ENCODE measurements at places on chromosomes 4 and X.
A peak's percentile ranks its signal among the peaks of the same experiment; 100 is the strongest.

DNA sequence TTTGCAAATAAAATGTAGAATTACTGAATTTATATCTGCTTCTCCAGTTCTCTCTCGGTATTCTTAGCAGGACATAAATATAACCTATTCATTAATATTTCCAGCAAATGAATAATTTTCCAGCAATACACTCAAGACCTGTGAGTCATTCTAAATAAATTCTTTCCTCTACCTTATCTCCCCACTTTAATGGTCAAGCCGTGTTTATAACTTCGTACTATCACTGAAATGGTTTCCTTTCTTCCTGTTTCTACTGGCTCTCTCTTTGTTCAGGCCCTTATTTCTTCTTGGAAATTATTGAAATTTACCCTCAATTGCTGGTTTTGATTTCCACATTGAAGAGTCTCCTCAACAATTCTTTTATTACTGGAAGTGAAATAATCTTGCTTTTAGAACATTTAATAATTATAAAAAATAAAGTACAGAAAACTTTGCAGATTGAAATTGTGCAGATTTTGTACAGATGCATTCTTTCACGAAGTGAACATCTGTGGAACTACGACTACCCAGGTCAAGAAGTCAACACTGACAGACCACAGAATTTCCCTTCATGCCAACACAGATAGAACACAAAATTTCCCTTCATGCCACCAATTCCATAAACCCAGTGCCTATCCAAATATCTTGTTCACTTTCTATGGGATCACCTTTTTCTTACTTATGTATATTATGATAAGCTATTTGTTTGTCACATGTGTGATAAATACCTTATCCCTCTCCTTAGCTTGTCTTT lies 205.7 kb downstream of the FAT4 start:
- no peak for DNase-seq

- no peak for DNase-seq
Measured at GRCh38 chr4:44161756-44162155, 286.9 kb downstream of the KCTD8 start.

DNA sequence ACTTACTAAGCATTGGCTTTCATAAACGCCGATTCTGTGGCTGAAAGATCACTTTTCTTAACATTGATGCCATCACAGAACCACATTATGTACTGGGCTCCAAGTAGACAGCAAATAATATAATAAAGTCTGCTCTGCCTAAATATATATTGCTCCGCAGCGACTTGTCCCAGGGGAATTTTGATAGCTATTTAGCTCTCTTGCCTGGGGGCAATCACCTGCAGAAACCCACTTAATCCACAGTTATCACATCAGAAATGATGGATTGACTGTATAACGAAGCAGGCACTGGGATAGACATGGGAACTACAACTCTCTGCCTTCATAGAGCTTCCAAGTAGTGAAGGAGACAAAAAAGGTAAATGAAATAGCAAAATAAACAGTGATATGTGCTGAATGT lies 48.0 kb upstream of the MYOZ2 start:
- no peak for DNase-seq

GRCh38 chr4:27123769-27124124 lies 263.1 kb downstream of the STIM2 start:
- no peak for DNase-seq

- no peak for DNase-seq
Measured at GRCh38 chr4:173325007-173325736, 9.0 kb downstream of the HMGB2 start.

DNA sequence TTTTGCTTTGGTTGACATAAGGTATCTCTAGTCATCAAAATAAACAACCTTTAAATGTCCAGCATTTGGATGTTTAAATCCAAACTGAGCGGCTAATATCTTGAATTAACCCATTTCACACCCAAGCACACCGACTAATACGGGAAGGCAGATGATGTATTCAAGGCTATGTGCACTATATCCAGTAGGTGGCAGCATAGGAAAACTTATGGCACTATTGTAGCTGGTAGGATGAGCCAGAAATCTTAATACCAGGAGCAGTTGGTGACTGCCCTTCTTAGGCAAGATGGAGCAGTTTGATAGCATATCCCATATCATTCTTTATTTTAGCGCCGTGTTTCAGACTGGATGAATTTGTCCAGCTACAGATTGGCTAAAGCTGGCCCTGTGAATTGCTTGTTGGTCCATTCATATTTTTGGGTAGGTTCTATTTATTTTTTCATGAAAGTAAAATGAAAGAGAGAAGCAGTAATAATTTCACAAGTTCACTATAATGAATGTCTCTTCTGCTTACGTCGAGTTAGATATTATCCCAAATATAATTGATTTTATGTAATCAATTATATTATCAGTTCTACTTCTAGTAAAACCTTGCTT lies 24.4 kb downstream of the UCHL1 start:
- DNase-seq, result peak; percentile 68

DNA sequence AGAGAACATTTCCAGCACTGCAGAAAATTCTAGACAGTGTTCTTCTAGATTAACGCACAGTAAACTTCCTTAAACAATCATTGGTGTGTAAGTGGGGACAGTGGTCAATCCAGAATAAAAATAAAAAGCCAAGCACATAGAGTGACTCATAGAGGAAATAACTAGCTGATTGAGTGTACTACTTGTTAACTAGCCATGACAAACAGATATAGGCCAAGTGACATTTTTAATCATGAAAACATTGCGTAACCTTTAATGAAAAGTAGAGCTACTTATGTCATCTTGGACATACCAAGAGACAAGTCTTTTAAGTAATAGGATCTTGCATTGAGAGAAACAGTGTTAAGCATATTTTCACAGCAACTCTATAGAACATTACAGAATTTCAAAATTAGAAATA lies 233.9 kb upstream of the MAB21L2 start:
- no peak for DNase-seq

DNA sequence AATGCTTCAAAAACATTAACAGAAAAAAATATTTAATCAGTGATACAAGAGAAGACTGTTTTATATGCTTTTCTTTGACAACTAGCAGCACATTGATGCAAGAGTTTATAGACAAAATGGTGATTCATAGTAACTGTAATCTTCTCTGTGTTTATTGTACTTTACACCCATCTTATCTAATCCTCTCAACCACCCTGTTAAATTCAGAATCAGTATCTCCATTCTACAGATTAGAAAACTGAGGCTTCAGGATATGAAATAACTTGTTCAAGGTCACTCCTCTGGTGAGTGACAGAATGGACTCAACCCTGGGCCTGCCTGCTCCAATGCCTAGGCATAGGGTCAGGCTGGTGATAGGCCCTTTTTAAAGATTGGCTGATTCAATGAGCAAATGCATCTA lies 26.1 kb upstream of the TMEM184C start:
- no peak for DNase-seq

DNA sequence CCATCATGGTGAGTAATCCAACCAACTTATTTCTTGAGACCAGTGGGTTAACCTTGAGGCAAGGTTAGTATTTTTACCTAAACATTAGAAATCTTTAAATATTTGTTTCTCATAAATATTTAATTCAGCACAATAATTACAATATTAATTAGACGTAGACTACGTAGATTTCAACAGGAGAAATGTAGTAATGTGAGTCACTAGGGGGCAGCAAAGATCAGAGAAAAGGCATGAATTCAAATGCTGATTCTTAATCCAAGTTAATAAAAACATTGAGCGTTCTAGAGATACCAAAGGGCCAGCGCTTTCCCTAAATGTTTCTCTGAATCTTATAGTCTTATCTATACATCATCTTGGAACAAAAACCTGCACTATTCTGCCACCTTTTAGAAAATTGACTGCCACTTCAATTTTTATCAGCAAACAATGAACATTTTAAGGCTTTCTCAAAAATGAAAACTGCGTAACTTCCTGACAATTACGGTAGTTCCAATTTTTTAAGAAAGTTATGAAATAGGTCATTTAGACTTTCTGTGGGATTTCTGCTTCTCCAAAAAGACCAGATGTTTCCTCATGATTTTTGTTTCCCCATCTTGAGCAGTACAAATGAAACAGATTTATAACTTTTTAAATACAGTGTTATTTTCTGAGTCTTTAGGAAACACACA lies 180.7 kb downstream of the GASK1B start:
- peak; percentile 54 for DNase-seq

GRCh38 chrX:67619253-67619652 lies 75.4 kb downstream of the AR start:
- DNase-seq, result peak; percentile 37

DNA sequence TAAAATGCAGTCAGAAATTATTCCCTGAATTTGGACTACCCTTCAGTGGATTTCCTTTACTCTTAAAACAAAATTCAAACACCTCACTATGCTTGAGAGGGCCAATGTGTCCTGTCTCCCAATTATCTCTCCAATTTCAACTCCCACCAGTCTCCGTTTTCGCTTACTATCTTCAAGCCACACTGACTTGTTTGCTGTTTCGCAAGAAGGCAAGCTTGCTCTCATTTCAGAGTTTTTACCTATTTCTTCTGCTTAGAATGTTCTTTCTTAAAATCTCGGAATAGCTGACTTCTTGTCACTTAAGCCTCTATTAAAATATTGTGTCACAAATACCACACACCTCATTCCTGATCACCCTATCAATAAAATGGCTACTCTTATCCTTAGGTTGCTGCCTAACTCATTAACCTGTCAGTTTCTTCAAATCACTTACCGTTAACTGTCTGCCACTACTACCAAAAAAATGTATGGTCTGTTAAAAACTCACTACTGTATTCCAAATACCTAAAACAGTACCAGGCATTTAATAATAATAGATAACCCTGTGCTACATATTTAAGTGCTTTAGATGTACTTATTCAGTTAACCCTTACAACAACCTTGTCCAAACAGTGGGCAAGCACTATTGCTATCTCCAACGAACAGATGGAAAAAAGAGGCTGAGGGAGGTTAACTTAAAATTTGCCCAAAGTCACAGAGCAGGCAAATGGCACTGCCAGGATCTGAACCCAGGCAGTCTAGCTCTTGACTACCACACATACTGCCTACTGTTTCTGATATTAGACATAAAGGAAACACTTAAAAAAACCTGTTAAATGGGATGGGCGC lies 2.9 kb downstream of the UBA6 start:
- DNase-seq, result no peak

DNA sequence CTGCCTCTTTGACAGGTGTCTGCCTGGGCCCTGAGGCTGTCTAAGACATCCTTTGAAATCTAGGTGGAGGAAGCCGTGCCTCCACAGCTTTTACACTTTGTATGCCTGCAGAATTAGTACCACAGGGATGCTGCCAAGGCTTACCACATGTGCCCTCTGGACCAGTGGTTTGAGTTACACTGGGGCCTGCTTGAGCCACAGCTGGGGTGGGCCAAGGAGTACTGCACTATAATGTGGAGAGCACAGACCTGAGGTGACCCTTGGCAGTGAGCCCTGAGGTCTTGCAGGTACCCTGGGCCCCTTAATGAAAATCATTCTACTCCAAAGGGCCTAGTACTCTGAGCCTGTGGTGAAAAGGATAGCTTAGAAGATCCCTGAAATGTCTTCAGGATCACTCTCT lies 27.2 kb upstream of the IRS4 start:
- no peak for DNase-seq

GRCh38 chr4:15920723-15921591 lies 17.6 kb downstream of the FGFBP1 start:
- no peak for DNase-seq

DNA sequence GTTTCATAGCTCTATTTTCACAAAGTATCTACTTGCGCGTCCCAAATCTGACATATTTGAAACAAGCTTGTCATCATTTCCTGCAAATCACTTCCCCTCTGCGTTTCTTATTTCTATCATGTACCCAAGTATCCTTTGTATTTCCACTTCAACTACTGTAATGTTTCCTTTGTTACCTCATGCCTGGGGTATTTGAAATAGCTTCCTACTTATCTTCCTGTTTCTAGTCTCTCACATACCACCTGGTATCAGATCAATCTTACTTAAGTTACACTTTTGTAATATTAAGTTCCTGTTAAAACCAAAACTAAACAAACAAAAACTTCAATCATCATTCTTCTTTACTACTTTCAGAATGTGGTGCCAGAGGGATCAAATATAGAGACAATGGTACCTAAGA lies 93.6 kb upstream of the SMAD1 start:
- no peak for DNase-seq

- DNase-seq, result no peak
Measured at GRCh38 chrX:23435108-23435507, 100.5 kb downstream of the PTCHD1 start.

- DNase-seq, result no peak
Measured at GRCh38 chr4:168853770-168854169, 156.3 kb downstream of the CBR4 start.

- DNase-seq, result no peak
Measured at GRCh38 chrX:22147214-22147613, 115.1 kb downstream of the PHEX start.

DNA sequence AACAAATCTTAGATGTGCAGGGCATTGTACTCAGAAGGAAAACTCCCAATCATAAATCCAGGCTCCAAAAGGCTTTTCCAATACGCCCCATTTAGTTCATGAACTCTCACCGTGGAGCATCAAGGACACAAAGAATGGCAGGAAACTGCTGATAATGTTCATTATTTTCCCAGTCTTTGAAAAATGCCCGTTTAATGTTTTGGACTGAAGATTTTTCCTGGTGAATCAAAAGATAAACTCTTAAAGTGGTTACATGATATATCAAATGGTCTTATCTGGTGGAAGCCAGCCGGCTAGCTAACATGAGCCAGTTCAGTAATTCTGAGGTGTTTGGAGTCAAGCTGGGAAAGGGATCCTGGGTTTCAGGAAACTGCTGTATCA lies 62.1 kb upstream of the AP1S2 start:
- DNase-seq, result no peak

- no peak for DNase-seq
Measured at GRCh38 chrX:28997706-28998463, 410.6 kb downstream of the IL1RAPL1 start.

GRCh38 chrX:43703211-43703791 lies 47.2 kb downstream of the MAOA start:
- DNase-seq, result no peak

- no peak for DNase-seq
Measured at GRCh38 chr4:130675266-130675665, 1579.3 kb downstream of the C4orf33 start.

GRCh38 chr4:86235549-86235948 lies 124.3 kb downstream of the MAPK10 start:
- no peak for DNase-seq

DNA sequence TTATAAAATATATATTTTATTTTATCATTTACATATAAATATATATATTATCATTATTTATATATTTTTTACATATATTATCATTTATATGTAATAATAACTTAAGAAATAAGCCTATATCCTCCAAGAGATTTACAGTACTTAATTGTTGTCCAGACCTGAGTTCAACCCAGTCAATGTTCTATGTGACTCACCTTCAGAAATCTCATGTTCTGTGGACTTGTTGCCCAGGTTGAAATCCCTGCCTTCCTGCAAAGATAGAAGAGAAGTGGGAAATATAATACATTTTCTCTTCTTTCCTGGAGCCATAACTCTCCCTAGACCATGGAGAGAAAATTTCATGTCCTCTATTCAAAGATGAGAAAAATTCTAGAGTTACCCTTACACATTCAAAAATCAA lies 247.3 kb downstream of the PARM1 start:
- DNase-seq, result no peak

All from activated CD4-positive, alpha-beta T cell treated with anti-CD3 and anti-CD28 coated beads, Interleukin-2, Interleukin-4, amounts not matched to agents 100 ng/mL and 50 ng/mL, durations not matched to agents 16 hours and 8 hours (primary cell).